ENCODE measurements at places on chromosomes 11 and 22.

- DNase-seq, result no peak
Observed at GRCh38 chr11:17351172-17351509, 459 bp upstream of the NCR3LG1 start.

GRCh38 chr11:130636722-130637464 is 188.4 kb downstream of the ADAMTS15 start:
- DNase-seq, result no peak

DNA sequence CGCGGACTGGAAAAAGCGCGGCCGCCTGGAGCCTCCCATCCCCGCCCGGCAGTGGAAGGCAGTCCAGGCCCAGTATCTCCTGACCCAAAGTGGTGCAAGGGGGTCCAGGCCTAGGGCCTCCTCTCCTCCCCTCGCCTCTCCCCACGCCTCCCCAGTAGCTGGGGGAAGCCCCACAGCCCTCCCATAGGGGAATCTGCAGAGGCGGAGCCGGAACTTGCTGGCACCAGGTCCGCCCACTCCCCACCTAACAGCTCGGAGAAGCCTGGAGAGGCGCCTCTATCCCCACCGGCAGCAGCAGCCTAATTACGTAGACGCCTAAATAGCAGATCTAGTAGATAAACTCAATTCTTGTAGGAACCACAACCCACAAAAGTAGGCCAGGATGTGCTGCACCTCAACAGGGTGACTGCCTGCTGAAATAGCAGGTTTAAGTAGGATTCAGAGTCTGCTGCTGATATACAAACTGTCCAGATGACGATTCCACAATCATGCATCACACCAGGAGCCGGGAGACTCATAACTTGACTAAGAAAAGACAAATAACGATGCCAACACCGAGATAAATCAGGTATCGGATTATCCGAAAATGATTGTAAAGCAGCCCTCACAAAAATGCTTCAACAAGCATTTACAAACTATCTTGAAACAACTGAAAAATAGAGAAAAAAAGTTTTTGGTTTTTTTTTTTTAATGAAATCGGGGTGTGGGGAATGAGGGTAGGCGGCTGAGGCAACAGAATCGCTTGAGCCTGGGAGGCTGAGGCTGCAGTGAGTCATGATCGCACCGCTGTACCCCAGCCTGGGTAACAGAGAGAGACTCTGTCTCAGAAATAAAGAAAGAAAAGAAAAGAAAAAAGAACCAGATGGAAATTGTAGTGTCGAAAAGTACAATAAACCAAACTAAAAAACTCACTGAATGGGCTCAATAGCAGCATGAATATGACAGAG is 11.4 kb upstream of the BRD1 start:
- DNase-seq, result no peak

DNA sequence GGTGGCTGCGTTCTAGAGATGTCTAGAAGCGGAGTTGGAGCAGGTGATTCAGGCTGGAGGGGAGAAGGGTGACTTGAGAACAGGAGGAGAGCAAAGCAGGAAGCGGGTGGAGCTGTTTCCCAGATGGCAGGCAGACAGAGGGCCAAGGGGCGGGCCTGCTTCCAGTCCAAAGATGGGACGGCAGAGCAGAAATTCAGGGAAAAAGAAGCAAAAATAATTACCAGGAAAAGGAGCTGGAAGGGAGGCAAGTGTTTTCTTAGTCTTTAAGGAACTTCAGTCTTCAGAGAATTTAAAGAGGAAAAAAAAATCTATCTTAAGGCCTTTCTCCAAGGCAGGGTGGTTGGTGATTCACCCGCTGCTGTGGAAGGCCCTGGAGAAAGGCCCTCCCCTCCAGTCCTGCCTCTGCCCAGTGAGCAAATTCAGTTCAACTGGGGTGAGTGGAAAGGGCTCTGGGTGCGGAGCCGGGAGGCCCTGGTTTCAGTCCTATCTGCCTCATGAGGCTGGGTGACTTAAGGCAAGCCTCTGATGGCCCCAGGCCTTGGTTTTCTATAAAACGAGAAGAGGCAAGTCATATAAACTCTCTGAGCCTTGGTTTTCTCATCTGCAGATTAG is 4.5 kb upstream of the CREB3L1 start:
- DNase-seq, result no peak

- peak; percentile 68 for DNase-seq
Observed at GRCh38 chr11:34755671-34756070, 134.8 kb downstream of the EHF start.

DNA sequence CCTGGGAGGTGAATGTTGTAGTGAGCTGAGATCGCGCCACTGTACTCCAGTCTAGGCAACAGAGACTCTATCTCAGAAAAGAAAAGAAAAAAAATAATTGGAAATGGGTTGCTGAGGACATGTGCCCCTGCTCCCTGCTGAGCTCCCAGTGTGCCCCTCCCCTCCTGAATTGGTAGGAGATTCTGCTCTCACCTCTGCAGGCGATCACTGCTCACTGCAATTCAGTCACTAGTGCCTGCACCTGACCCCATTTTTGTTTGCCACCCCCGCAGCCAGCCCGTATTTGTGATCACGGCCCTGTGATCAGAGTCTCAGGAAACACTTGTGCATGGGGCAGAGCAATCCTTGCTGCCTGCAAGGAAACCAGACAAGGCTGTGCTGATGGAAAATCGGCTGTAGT is 16.3 kb upstream of the SEC14L3 start:
- DNase-seq, result no peak
